ENCODE measurements at places on chromosomes 2 and 18.

DNA sequence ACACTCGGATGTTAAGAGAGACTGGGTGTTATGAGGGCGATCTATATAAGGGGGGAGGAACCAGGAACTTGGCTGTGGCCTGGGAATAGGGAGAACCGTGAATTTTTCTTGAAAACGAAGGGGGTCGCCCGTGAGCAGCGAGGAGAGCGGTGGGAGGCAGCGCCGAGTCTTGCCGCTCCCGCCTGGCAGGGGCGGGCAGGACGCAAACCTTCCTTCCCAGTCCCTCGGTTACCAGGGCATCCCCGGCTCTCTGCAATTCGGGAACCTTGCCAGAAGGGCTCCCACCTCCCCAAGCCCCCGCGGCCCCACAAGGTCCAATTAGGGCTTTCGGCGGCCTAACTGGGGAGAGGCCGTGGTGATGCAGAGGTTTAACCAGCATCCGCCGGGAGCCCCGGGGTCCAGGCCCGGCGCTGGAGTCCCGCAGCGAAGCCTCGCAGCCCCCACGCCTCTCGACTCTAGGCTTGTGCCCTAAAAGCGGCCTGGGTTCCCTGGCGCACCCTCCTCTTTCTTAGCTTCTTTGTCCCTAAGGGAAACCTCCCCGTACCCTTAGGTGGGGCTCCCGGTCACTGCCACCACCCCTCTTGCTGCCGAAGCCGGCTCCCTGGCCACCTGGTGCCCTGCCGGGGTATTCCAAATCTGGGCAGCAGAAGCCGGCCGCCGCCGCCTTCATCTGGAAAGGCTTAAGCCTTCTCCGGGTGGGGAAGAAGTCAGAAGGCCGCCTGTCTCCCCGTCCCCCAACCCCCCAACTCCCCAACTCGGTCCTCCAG, 680 bp upstream of the FHOD3 start:
- no peak for DNase-seq

- no peak for DNase-seq
These were observed 43.6 kb downstream of the ERBB4 start for GRCh38 chr2:212495046-212495445.

- no peak for DNase-seq
These were observed 508.2 kb upstream of the DSEL start for GRCh38 chr18:68024716-68025115.

DNA sequence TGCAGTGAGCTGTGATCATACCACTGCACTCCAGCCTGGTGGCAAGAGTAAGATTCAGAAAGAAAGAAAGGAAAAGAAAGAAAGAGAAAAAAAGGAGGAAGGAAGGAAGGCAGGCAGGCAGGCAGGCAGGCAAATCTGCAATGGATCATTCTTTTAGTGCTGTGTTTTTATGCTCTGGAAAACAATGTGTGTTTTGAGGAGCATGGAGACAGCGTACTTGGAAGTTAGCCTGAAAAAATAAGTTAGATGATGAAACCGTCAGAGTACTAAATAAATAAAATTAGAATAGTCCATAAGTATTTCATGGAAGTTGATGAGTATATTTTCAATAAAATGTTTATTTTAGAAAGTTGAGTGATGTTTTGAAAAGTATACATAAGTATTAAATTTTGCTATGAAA, 366.4 kb upstream of the CDH20 start:
- no peak for DNase-seq

GRCh38 chr2:65025453-65026123, 30.6 kb upstream of the CEP68 start:
- no peak for DNase-seq

DNA sequence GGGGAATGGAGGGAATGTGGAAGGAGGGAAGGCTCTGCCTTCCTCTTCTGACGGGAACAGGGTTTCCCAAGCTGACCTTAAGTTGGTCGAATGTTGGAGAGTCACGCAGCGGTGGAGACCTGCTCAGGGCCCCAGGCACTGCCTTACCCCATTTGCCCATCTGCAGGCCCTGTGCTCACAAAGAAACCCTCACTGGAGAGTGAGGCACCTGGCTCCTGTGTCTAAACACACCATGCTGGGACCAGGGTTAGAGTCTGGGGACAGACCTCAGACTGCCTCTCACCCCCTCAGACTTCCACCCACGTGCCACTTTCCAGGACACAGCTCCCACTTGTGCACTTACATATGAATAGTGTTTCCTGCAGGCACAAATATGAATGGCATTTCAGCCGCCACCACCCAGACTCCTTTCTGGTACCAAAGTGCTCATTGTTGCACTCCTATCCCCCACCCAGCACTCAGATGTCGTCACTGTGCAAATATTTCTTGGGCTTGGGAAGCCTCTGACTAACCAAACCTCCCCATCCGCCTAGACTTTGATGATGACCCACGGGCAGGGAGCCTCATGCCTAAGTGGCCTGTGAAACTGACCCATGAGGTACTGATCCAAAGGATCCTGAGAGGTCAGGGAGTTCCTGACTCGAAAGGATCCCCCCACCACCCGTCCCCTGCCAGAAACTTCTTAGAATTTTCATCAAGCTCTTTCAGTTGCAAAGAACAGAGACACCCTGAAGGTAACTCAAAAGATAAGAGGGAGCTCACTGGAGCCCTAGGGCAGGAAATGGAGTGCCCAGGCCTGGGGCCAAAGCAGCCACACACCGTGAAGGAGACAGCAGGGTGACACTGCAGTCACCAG, 78.3 kb downstream of the STPG4 start:
- no peak for DNase-seq

- DNase-seq: no peak
These were observed 78.7 kb downstream of the RRM2 start for GRCh38 chr2:10201201-10201600.

DNA sequence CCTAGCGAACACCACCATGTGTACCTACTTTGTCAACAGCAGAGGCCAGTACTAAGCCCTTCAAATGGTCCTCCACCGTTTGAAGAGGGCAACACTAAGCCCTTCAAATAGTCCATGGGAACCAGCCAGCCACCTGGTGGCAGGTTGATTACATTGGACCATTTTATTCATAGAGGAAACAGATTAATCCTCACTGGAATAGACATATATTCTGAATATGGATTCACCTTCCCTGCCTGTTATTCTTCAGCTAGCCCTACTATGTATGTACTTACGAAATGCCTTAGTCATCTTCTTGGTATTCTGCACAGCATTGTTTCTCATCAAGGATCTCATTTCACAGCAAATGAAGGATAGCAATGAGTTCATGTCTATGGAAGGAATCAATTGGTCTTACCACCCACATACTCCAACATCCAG, 10.0 kb upstream of the ZNF396 start:
- DNase-seq: no peak

DNA sequence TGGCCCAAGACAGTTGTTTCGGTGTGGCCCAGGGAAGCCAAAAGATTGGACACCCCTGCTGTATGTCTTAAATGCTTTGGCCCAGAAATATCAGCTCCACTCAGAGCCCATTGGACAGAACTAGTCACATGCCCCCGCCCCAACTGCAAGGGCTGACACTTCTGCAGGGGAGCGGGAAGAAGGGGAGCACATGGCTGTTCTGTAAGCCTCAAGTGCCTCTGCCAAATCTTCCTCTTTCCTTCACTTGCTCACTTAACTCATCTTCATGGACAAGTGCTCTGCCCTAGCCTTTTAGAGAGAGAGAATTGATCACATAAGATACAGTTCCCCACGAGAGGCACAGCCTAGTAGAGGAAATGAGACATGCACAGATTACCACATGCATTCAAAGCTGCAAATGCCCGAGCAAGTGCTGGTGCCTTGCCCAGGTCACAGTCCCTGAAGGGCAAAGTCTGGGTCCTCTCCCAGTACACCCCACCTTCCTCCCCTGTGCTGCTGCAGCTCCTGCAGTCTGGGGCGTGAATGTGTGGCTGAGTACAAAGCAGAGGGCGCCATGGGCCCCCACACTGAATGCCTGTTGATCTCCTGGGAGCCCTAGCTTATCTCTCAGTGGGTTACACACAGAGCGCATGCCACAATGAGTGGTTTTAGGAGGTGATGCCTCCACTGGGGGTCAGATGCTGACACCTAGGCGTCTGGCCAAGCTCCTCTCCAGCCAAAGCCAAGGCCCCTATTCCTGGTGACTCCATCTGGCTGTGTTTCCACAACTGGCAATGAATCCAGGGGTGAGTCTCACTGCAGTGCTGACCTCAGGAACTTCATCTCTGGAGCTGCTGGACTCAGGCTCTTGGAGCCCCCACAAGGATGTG, 135.3 kb downstream of the CTIF start:
- no peak for DNase-seq

DNA sequence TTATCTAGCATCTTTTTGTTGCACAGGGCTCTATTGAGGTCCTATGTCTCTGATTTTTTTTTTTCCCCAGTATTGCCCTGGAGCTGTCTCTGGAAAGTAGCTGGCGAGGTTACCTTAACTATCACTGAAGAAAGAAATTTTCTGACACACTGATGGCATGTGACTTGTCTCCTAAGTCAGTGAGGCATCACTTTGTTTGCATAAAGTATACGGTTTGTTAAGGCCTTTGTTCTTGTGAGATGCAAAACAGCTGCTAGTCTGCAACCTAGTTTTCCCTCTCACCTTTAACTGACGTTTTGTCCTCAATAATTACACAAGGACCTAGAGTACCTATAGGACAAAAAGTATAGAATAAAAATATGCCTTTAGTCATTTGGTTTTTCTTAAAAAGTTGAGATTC, 41.8 kb downstream of the UBXN4 start:
- DNase-seq: no peak

DNA sequence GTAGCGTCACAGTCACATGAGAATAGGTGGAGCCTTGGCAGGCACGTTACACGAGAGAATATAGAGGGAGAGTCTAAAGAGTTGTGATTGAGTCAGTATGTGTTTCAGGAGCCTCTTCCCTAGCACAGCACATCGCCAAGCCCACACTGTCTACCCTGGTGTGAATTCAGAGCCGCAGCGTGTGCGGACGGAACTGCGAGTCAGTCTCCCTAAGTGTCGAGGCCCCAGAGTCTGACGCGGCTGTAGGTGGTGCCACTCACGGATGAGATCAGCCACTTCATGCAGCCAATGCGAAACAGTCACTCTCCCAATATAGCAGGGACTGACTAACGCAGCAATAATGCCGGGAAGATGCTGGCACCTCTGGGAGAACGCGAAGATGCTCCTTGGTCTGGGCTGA, 587.3 kb upstream of the ID2 start:
- no peak for DNase-seq

DNA sequence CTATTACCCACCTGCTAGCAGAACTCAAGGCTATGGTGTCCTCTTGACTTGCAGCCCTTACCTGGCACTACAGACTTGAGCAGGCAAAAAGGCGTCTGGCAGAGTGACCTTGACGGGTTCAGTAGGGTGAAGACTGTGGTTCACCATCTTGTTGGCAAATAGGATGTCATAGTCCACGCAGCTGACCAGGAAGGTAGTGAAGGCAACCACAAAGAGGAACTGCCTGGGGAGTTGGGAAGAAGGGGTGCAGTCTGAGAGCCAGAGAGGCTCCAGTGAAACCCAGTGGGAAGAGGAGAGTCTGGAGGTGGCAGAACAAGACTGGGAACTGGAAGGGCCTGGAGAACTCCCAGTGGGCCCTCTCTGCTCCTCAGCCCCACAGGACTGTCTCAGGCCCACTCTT, 4.1 kb downstream of the ATG9A start:
- no peak for DNase-seq

- no peak for DNase-seq
These were observed 120.2 kb downstream of the FEZ2 start for GRCh38 chr2:36477746-36478145.

- DNase-seq: no peak
These were observed 167.9 kb downstream of the HRH4 start for GRCh38 chr18:24628326-24628725.

DNA sequence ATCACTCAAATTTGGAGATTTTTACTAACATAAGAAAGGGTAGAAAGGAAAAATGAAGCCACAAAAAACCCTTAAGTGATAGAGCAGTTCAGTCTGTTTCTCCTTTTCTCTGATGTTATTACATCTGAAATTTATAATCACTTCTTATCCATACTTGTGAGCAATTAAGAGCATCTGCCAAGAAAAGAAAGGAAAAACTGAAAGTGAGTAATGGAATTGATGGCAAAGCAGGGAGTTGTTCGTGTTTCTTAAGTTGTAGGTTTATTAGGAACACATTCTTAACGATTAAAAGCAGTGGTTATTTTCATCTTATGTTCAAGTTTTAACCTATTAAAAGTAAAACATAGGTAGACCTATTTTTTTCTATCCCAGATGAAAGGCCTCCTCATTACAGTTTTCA, 277.7 kb downstream of the RND3 start:
- DNase-seq: no peak

- no peak for DNase-seq
These were observed 389.6 kb upstream of the HS6ST1 start for GRCh38 chr2:128708106-128708816.

GRCh38 chr2:29242621-29243375, 127.6 kb downstream of the CLIP4 start:
- no peak for DNase-seq

DNA sequence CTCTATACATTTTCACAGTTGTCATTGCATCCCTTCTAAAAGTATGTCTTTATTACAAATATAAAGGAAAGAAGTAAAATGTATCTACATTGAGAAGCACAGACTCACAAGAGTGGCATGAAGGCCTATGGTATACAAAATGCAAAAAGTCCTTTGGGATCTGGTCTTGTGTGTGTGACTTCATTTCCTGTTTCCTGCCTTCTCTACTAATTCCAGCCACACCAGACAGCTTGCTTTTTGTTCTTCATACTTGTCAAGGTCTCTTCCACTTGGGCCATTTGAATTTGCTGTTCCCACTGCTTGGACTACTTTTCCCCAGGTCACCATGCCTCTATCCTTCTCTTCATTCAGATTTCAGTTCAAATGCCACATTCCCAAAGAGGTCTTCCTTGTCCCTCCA, 6.7 kb upstream of the PNO1 start:
- no peak for DNase-seq

- no peak for DNase-seq
These were observed 109.8 kb upstream of the FZD5 start for GRCh38 chr2:207879536-207879935.

GRCh38 chr2:45259138-45259537, 249.9 kb upstream of the SIX2 start:
- DNase-seq: no peak

DNA sequence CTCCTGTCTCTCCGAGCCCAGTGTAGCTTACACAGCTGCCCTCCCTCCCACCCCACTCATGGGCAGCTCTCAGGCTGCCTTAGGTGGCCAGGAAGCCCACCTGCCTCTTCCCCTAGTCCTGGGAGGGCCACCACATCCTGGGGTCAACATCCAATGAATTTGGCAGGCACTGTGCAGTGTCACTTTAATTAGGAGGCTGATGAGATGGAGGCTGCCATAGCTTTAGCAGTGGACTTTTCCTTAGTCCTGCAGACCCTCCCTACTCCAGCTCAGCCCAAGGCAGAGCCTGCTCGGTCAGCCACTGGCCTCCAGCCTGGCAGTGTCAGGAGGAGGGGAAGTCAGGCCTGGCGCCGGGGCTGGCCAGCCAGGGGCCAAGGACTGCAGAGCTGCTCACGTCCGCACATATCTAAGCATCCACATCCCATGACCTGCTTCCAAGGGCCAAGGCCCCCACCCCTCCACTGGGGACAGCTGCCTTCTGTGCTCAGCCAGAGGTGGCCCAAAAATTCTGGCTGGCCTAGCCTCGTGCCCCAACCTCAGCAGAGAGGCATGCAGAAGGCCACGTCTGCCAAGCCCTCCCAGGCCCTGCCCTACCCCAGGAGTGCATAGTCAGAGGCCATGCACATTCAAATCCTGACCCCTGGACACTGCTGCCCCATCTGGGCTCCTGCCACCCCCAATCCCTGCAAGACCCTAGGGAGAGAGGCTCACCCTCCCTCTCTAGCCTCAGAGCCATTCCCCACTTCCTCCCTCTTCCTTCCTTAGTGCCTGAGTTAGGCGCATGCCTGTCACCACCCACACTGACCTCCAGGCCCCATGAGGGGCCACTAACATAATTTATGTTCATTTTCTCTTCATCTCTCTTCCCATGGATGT, 33.1 kb downstream of the ADRA2B start:
- no peak for DNase-seq

All from activated CD4-positive, alpha-beta T cell treated with anti-CD3 and anti-CD28 coated beads for 24 hours (primary cell).